ENCODE measurements at places on chromosomes 1 and 21.

- no peak for DNase-seq
Measured at GRCh38 chr1:5731110-5731423, 261.2 kb downstream of the NPHP4 start.

GRCh38 chr1:30685796-30686165 is 37.6 kb downstream of the MATN1 start:
- no peak for DNase-seq

- DNase-seq: no peak
Measured at GRCh38 chr21:17693801-17694200, 81.1 kb upstream of the BTG3 start.

DNA sequence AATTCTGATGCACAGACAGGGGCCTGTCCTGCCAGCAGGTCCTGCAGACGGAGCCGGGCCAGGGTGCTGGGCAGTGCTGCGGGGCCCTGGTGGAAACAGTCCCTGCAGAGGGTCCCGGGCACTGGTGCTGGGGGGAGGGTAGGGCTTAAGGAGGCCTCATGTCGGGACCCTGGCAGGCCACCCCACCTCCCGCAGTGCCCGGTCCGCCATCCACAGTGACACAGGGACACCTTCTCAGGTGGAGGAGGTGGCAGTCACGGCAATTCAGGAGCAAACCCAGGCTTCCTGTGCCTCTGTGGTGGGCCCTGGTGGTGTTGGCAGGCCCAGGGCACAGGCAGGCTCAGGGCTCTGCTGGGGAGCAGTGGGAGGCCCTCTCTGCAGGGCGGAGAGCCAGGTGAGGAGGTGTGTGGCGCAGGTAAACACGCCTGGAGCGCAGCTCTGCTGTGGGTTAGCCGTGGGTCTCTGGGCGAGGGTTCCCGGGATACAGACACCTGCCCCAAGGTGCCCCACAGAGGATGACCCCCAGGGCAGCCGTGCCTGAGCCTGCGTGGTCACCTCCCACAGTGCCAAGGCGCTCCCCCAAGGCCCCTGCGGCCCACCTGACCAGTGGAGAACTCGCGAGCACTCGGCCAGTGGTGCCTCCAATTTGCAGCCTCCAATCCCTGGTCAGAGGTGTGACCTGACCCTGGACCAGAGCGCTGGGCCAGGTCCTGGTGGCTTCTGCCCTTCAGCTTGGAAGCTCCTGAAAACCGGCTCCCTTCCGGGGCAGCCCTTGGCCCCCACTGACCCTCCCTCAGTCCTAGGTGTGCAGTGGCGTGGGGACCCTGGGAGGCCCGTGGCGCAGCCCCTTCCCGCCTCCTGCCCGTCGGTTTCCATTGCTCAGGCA is 19.2 kb downstream of the COL18A1 start:
- no peak for DNase-seq

GRCh38 chr1:180901076-180901990 is 11.4 kb upstream of the KIAA1614 start:
- DNase-seq: no peak

DNA sequence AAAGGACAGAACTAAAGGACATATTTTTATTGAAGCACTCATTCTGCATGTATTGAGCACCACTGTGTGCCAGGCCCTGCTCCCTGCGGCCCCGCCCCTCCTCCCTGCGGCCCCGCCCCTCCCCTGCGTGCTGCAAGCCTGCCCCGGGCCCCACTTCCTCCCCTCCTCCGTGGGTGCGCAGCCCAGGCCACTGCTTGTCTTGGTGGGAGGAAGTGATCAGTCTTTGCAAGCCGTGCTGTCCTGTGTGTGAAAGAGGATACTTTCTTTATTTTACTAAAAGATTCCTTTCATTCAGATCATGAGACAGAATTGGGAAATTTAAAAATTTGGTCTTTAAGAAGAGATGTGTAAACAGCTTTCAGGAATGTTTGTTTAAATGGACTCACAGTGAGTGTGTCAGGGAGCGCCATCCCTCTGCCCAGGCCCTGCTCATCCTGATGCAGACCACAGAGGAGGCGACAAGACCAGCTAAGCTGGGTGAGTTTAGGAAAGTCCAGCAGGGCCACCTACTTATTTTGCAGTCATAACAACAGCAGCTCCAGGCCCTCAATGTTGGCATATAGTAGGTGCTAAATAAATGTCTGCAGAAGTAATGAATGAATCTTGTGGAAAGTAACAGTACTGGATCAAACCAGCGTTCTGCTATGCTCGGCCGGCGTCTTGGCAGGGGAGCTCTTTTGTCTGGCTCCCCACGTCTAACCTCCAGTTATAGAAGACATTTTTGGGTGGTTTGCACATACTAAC is 88.3 kb upstream of the SELENON start:
- peak; percentile 49 for DNase-seq

DNA sequence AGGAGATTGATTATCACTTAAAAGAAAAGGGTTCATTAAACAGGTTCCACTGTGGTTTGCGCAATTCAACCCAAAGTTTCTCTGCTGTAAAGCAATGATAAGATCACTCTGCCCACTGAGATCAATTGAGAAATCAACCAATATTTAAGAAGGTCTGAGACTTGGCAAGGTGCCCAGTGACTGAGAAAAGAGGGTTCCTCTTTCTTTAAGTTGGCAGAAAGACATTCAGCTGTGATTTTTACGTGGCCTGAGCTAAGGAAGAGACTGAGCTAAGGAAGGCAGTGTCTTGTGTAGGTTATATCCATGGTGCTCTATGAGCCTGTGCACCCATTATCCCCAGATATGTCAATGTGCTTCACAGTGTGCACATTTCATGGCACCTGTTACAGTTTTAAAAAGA is 344.1 kb downstream of the DISC1 start:
- DNase-seq: no peak

GRCh38 chr1:38114241-38115026 is 67.8 kb upstream of the POU3F1 start:
- no peak for DNase-seq

DNA sequence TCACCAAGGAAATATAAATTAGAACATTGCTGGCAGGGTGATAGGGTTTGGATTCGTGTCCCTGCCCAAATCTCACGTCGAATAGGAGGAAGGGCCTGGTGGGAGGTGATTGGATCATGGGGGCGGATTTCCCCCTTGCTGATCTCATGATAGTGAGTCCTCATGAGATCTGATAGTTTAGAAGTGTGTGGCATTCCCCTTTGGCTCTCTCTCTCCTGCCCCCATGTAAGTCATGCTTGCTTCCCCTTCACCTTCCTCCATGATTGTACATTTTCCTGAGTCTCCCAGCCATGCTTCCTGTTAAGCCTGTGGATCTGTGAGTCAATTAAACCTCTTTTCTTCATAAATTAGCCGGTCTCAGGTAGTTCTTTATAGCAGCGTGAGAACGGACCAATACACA is 60.6 kb downstream of the VPS26C start:
- DNase-seq: no peak

GRCh38 chr1:65264197-65264929 is 45.0 kb upstream of the DNAJC6 start:
- no peak for DNase-seq

DNA sequence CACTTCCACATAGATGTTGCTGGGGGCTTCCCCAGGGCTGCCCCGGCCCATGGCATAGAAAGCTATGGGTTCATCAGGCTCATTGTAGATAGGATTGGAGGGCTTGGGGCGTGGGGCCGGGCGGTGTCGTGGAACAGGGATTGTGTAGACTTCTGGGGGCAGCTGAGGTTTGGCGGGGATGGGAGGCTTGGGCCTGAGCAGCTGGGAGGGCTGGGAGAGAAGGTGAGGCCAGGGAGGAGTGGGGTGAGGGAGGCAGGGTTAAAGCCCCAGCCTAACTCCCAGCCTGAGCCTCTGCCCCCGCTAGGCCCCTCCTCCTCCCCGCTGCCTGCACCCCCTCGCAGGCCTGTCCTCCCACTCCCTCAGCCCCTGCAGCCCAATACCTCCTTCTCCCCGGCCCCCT is 7.4 kb downstream of the SH2D2A start:
- DNase-seq: no peak

DNA sequence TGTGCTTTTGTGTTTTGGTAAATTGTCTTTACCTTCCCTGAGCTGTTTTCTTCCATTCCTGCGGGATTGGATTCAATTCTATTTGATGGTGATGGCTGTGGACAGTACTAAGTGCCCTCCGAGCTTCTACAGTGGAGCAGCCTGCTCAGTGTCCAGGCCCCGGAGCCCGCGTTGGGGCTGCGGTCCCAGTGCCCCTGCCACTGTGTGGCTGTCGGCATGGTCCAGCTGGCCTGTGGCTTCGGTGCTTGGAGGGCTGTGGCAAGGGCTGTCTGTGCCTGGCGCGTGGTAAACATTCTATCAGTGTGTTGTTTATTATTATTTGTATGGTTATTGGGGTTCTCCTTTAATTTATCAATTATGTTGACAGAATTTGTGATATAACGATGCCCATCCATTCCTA is 109.1 kb upstream of the COL6A1 start:
- DNase-seq: no peak

GRCh38 chr1:221451741-221452140 is 290.1 kb downstream of the DUSP10 start:
- DNase-seq: no peak

DNA sequence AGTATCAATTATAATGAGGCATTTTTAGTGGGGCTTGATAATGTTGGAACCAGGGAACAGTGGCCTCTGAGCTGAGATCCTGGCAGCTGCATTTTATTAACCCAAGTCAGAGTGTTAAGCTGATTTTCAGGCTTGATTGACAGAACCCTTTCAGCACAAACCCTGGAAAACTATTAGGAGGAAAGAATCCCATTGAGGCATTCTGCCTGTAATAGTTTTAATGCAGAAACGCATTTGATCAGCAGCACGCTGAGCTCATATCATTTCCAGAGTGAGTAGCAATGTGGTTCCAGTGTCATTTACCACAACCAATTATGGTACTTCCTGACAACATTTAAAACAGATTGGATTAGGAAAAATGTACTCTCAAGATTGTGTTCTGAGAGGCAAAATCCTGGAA is 78.3 kb upstream of the BARHL2 start:
- no peak for DNase-seq

DNA sequence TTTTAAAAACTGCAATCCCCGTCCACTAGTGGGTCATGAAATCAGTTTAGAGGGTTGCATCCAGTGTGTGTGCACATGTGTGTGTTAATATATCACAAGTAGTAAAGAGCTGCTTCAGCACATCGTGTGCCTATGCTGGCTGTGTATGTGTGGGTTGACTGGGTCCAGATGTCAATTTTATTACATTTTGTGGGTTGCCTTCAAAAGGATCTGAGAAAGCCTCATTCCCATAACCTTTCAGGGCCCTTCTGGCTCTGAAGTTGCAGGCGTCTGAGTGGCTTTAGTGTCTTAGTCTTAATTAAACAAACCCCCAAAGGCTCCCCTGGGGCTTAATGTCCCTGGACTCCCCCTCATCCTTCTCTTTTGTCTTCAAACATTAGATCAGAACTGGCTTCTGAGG is 19.8 kb downstream of the PLA2G2D start:
- DNase-seq: no peak

- peak; percentile 32 for DNase-seq
Measured at GRCh38 chr1:44036409-44037139, 5.3 kb upstream of the SLC6A9 start.

GRCh38 chr1:11524465-11525150 is 45.7 kb downstream of the DISP3 start:
- DNase-seq: no peak

DNA sequence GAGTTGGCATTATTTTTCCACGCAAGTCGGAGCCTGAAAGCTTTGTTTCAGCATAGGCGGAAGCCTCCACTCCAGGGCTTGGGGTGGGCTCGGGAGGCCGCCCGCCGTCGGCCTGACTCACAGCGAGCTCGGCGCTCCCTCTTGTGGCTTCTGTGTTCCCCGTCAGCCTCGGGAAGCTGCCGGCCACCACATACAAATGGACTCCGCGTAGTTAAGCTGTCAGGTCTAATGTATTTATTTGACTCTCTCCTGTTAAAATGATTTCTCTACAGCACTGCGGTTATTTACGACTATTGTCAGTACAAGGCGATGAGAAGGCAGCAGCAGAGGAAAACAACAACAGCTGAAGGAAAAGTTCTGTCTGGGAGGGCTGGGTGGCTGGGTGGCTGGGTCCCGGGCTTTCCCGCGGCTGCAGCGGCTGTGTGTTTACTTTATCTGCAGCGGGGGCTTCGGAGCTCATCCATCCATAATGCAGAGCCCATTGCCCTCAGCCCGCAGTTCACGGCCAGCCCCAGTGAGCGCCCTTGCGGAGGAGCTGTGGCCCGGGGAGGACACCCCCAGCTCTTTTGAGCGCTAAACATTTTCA is 375.7 kb upstream of the CAMK1G start:
- DNase-seq: no peak

- no peak for DNase-seq
Measured at GRCh38 chr1:16425125-16426025, 11.8 kb downstream of the SPATA21 start.

- no peak for DNase-seq
Measured at GRCh38 chr1:241323514-241324195, 33.4 kb downstream of the RGS7 start.

DNA sequence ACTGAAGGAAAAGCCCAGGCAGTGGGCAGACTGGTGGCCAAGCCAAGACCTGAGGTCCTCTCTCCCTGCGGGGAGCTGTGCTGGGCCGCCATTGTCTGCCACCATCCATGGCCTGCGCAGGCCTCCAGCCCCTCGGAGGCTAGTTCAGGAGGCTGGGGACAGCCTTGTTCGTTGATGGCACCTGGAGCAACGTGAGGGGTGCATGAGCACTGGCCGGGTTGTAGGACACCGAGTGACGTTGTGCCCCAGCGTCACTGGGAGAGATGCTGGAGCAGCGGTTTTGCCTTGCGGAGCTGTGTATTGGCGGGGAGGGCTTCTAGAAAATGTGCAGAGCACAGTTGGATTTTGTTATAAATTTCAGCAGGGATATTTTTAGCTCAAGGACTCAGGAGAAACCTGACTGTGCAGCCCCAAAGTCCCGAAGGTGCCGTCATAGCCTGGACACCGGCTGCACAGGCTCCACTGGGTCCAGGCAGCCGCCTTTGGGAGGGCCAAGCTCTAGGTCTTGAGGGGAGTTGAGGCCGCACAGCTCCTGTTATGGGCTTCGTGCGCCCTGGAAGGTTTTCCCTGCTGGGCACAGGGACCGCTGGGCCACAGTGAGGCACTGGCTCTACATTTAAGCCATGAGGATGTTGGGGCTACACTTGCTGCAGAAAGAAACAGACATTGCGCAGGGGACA is 48.2 kb upstream of the ADARB1 start:
- no peak for DNase-seq

DNA sequence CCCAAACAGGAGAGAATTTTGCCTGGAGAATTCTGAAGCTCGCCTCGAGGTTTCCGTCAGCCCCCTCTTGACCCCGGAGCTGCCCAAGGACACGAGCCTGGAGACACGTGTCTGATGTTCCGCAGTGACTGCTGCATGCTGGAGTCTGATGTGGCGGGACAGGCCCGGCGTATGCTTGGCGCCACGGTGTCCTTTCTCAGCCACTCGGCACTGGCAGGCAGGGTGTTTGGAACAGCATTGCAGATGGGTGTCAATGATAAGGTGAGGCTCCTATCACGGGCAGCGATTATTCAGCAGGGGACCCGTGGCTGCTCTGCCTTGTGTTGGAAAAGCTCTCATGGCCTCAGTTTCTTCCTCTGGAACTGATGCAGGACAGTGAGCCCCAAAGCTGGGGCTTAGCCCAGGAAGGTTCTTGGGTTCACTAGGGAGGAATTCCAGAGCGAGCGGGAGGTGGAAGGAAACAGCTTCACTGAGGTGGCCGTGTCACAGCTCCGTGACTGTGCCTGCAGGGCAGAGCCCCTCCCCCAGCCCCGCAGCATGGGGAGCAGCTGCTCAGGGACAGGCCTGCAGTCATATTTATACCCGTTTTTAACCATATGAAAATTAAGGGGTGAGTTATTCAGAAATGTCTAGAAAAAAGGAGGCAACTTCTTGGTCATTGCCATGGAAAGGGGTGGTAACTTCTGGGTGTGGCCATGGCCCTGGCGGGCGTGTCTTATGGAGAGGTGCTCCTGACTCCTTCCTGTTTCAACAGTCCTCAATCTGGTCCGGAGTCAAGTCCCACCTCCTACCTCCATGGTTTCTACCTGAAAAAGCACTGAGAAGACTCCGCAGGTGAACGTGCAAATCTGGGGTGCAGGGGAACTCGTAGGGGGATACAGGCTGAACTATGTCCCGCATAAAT is 123.4 kb downstream of the SIK1 start:
- no peak for DNase-seq
